ENCODE measurements at places on chromosomes 6 and 20.

GRCh38 chr6:82779041-82779440, 286.6 kb downstream of the UBE3D start:
- no peak for DNase-seq

- no peak for DNase-seq
Observed at GRCh38 chr6:137736048-137736818, 130.8 kb upstream of the TNFAIP3 start.

DNA sequence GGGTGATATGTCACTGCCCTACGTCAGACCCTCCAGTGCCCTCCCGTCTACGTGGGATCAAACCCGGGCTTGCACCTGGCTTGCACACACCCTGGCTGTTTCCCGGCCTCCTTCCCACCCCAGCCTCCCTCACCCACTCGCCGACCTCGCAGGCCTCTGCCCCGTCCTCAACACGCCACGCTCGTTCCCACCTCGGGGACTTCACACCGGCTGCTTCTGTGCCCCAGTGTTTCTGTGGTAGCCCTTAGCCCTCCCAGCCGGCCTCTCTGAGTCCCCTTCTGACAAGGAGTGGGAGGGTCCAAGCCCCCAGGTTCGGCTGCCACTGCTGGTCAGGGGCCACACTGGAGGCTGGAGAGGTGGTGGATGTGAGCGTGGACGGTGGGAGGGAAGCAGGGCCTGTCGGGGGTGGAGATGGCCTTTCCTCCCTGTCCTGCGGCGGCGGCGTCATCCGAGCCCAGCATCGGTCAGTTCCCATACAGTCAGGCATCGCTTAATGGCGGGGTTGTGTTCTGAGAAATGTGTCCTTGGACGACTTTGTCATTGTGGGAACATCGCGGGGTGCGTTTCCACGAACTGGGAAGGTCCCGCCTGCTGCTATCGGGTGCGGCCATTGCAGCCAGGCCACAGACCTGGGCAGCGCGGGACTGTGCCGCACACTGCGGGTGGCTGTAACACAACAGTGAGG, 11.4 kb upstream of the KIF25 start:
- DNase-seq: no peak

DNA sequence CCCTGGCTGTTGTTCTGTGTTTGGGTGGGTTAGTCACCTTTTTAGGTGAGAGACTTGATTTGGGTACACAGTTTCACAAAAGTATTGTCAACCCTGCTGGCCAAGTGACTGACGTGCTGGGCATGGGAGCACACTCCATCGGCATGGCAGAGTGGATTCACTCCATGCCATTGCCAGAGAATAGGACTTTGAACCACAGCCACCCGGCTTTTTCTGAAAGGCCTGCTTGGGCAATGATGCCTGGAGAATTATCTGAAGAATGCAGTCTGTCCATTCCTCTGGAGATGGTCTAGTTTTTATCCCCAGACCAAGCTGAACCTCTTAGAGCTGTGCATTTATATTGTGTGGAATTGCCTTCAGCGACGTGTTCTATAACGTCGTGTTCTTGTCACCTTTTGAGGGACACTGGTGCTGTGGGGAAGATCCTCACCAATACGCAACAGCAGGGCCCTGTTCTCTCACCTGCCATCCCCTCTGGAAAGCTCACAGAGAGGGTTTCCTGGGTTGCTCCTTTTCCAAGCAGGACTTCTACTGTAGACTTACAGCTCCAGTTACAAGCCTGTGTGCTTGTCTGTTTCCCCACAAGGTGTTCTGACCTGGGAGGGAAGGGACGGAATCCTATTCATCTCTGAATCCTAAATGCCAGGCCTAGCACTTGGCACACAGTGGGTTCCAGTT, 183.4 kb upstream of the AKAP12 start:
- no peak for DNase-seq

- DNase-seq: peak; percentile 74
Observed at GRCh38 chr20:20457392-20458126, 89.7 kb downstream of the INSM1 start.

Measured in NCI-H2081 (cell line).